Naive thymus-derived CD8-positive, alpha-beta T cell (primary cell): ENCODE measurements at places on chromosomes 4 and X.

- DNase-seq = no peak
Measured at GRCh38 chr4:145821766-145822165, 116.9 kb downstream of the ZNF827 start.

DNA sequence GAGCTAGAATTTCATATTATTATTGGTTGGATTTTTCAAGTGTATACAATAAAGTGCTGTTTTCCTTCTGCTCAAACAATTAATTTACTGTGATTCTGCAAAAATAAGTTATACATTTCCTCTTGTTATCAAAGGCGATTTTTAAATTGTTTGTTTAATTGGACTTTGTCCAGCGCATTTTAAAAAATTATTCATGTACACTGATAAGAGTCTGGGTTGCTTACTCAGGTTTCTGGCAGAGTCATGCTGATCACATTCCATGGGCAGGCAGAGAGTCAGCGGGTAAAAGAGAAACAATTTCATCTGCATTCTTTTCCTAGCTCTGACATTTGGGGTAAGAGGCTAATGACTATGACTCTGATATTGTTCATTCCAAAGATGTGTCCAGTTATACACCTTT lies 8.9 kb downstream of the FAT4 start:
- no peak for DNase-seq

GRCh38 chr4:157896726-157897125 lies 276.1 kb downstream of the GASK1B start:
- no peak for DNase-seq

DNA sequence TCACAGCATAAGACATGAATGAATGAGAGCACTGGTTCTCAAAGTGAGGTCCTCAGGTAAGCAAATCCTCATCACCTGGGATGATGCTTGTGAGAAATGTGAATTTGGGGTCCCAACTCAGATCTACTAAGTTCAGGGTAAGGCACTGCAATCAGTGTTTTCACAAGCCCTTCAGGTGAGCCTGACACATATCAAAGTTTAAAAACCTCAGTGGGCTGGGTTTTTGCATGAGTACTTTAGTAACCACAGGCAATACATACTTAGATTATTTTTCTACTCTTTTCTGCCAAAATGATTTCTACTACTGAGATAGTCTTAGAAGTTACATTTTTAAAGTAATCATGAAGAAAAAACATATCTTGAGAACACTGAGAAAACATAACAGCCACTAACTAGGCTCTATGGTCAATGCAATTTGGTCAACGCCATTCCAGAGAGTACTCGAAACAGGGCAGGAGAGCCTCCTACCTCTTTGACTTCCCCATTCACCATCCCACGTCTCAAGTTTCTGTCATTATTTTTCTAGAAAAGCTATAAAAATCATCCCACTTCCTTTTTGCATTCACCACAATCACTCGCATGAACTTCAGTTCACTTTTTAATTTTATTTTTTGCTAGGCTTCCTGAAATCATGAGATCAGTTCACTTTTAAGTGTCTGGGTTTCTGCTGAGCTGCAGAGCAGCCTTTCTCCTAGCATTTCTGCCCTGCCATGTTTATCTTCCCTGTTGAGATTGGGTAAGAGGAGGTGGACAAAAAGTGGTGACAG lies 73.8 kb downstream of the MFAP3L start:
- DNase-seq = no peak

GRCh38 chr4:156663663-156664062 lies 307.9 kb downstream of the PDGFC start:
- DNase-seq = no peak
